ENCODE measurements at places on chromosomes 5 and 9.

DNA sequence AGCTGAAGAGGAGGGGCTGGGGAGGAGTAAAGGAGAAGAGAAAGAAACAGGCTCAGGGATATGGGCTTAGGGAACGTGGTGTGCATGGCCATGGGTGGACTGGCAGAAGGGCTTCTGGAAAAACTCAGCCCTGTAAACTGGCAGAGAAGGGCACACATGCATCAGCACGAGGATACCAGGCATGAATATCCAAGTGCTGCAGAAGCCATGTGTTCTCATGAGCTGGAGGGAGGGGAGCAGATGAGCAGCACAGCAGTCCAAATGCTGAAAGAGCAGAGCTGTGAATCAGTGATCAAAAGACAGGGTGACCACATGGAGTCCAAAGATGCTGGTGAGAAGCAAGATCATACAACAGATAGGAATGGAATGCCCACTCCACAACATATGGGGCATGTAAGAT lies 72.3 kb downstream of the SEMA5A start:
- DNase-seq: no peak

DNA sequence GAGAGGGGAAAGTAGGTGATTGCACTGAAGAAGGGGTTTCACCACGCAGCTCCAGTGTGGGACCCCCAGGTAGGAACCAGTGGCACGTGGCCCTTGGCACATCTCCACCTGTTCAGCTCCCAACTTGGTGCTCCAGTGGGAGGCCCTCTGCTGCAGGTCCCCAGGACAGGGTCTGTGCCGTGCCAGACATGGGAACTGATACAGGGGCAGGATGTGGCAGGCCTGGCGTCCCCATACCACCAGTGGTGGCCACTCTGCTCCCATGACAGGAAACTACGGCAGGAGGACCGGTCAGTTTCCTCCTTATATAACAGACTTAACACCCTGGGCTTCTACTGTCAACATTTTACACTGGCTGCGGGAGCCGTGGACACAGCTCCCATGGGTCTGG lies 67.3 kb downstream of the PSMB7 start:
- no peak for DNase-seq

DNA sequence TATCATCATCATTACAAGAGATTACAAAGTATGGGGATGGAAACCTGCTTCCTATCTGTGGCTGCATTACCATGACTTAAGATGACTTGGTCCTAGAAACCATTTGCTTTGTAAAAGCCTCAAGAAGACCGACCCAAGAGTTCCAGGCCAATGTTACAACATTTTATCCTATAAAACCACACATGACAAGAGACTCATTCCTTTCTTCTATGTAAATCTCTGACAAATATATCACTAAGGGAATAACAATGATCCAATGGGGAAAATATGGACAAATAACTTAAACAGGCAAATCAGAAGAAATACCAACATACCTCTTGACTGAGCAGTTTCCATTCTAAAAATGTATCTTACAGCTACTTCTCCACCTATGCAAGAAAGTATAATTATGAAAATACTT lies 44.3 kb upstream of the VPS13A start:
- no peak for DNase-seq

- no peak for DNase-seq
Measured at GRCh38 chr5:142549834-142550233, 136.1 kb downstream of the FGF1 start.

DNA sequence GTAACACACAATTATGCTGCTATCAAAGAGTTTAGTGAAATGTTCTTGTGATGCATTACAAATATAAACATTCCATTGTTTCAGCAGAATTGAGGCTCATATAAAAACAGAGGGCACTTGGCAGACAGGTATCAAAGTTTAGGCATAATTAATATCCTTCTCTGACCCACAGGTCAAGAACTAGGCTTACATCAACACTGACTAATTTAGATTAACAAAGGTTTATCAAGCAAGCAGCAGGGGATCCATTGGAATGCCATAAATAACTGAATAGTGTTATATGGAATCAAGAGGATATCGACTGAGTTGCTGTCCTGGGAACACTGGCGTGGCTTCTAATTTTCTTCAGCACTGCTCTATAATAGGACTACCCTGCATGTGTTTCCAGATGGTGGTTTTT lies 414.5 kb upstream of the ARRDC3 start:
- DNase-seq: no peak

Measured in occipital lobe (tissue), 3 donors.